Activated CD4-positive, alpha-beta T cell treated with anti-CD3 and anti-CD28 coated beads for 4 hours (primary cell): ENCODE measurements at places on chromosomes 4 and X.
A peak's percentile ranks its signal among the peaks of the same experiment; 100 is the strongest.

GRCh38 chr4:184154199-184154598, 63.5 kb downstream of the ENPP6 start:
- DNase-seq: no peak

DNA sequence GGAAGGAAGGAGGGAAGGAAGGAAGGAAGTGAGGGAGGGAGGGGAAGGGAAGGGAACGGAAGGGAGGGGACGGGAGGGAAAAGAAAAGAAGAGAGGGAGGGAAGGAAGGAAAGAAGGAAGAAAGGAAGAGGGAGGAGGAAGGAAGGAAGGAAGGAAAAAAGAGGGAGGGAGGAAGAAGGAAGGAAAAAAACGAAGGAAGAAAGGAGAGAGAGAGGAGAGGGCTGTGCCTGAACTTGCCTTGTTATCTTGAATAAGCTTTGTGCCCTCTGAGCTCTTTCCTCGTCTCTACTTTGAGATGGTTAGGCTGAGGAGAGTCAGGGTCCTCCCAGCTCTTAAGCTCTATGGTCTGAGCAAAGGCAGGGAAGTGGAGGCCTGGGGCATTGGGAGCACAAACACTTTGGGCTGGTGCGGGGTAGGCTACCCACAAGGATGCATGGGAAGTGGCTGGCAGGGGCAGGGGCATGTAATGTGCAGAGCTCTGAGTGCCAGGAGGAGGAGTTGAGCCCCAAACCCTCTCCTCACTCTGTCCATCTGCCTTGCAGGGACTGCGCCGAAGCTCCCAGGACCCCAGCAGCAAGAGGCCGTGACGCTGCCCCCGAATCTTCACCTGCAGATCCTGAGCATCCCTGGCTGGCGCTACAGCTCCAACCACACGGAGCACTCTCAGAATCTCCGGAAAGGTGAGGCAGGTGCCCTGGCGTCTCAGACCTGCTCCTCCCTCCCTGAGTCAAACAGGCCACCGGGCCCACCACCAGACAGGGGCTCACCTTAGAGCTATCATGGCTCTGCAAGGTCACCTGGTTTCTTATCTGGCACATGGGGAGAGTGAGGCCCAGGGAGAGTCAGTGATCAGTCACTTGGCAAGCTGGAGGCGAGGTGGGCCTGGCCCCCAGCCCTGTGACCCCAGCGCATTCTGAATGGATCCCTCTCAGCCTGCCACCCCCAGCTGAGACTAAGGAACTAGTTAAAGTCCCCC, 26.5 kb upstream of the MRFAP1 start:
- DNase-seq: no peak

GRCh38 chr4:182885738-182886077, 31.5 kb downstream of the DCTD start:
- DNase-seq: no peak

GRCh38 chr4:128600996-128601871, 208.3 kb upstream of the JADE1 start:
- DNase-seq: no peak

DNA sequence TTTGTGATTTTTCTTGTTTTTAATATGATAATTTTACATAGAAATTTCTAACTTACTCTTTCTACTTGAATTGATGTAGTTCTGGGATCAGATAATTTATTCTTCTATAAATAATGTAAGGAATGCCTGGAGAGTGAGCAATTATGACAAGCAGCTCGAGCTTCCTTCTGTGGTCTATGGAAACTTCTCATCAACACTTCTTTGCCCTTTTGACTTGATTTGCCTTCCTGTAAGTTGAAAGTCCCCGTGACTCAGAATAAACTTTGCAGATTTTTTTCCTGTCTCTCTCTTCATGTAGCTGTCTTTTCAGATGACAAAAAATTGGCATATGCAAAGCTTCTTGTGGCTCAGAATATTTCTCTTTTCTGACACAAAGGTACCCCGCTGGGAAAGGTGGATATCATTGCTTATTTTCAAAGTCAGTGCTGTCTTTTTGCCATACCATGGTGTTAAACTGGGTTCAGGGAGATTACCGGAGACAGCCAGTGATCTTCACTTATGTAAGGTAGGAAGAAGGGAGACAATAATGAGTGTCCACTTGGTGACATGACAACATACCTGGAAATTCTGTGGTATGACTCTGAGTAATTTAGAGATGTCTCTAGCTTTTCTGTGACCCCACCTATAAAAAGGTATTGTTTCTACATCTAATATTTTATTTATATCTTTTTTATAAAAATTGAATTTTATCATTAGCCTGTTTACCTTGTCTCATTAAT, 278.6 kb upstream of the GNPDA2 start:
- DNase-seq: no peak

- DNase-seq: no peak
Measured at GRCh38 chr4:110484029-110484428, 8.1 kb downstream of the ENPEP start.

- no peak for DNase-seq
Measured at GRCh38 chr4:73750730-73751129, 10.4 kb downstream of the CXCL8 start.

- no peak for DNase-seq
Measured at GRCh38 chr4:141884070-141884469, 247.7 kb downstream of the IL15 start.

- DNase-seq: no peak
Measured at GRCh38 chr4:23875317-23875716, 14.5 kb downstream of the PPARGC1A start.

- DNase-seq: no peak
Measured at GRCh38 chr4:112284662-112285411, 867 bp downstream of the TIFA start.

- DNase-seq: no peak
Measured at GRCh38 chrX:86066998-86067397, 19.6 kb upstream of the CHM start.

DNA sequence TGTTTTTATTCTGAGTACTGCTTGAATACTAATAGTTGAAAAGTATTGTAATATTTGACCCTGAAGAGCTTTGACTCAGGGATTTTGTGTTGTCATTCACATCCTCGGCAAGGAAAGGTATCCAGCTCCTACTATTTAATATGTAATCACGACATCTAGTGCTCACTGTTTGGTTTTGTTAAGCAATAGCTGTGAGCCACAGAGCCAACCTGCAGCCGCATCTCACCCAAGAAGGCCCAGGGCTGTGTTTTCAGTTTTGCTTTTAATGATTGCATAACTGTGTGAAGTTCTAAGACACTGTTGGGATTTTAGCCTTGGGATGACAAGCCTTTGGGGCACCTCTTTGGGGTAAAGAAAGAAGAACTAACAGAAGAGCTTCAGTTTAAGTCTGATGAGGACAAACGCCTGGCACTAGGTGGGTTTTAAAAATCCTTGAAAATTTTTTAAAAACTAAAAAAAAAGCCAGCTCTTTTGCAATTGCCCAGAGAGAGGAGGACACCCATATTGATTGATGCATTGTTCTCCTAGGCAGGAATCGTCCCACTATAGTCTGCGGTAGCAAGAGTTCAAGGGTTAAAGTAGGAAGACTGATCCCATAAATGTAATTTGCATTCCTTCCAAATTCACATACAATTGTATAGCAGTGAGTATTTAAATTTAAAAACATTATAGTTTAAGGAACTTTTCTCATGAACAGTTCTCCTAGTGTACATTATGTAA, 157.8 kb downstream of the RELL1 start:
- no peak for DNase-seq

DNA sequence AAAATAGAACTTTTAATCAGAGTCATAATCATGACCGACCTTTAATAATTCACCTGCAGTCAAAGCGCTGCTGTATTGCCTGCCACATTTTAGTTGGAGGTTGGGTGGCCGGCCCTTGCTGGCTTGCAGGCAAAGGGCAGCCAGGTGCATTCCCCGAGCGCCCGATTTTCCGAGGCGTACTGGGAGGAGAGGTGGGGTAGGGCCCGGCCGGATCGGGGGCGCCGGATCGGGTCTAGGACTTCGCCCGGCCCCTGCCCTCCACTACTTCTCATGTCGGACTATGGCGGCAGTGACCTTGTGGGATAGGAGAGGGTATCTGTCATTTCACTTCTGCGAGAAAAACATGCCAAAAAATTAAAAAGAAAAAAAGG, 2.5 kb upstream of the RS1 start:
- no peak for DNase-seq

- DNase-seq: no peak
Measured at GRCh38 chrX:123093792-123094191, 90.3 kb upstream of the GRIA3 start.

- DNase-seq: no peak
Measured at GRCh38 chr4:52841682-52842456, 20.2 kb upstream of the RASL11B start.

- DNase-seq: peak; percentile 94
Measured at GRCh38 chr4:77819843-77820648, 878 bp upstream of the CNOT6L start.

DNA sequence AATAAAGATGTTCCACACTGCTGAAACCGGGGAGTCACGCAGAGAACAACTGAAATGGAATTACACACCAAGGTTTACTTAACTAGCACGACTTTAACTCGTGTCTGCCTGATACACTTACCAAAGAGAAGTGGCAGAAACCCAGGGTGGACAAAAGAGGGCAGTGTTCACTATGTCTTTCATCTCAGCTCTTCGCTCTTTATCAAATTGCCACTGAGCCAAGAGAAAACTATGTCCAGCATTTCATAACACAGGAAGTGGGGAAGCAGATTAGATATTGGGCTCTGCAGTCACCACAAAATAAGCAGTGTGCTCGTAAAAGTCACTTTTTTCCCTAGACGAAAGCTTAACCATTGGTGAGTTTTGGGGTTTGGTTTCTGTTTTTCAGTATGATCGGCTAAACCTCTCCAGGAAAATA, 155.7 kb downstream of the CHIC2 start:
- DNase-seq: no peak
